Activated CD8-positive, alpha-beta memory T cell treated with anti-CD3 and anti-CD28 coated beads for 24 hours (primary cell): ENCODE measurements at places on chromosomes 16 and 17.

DNA sequence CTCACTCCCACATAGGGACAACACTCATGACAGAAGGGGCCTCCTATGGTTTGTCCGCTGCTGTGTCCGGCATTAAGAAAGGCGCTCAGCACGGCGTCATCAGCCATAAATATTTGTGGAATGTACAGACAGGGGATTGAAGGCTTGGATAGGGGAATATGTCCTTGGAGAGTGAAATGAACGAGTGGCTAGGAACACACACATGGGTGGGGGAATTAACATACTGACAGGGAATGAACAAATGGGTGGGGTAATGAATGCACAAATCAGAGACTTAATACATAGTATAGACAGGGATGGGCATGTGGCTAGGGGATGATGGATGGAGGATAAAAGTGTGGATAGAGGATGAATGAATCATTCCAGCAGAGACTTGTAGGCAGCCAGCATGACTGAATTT lies 154.0 kb upstream of the HSBP1 start:
- DNase-seq = no peak

DNA sequence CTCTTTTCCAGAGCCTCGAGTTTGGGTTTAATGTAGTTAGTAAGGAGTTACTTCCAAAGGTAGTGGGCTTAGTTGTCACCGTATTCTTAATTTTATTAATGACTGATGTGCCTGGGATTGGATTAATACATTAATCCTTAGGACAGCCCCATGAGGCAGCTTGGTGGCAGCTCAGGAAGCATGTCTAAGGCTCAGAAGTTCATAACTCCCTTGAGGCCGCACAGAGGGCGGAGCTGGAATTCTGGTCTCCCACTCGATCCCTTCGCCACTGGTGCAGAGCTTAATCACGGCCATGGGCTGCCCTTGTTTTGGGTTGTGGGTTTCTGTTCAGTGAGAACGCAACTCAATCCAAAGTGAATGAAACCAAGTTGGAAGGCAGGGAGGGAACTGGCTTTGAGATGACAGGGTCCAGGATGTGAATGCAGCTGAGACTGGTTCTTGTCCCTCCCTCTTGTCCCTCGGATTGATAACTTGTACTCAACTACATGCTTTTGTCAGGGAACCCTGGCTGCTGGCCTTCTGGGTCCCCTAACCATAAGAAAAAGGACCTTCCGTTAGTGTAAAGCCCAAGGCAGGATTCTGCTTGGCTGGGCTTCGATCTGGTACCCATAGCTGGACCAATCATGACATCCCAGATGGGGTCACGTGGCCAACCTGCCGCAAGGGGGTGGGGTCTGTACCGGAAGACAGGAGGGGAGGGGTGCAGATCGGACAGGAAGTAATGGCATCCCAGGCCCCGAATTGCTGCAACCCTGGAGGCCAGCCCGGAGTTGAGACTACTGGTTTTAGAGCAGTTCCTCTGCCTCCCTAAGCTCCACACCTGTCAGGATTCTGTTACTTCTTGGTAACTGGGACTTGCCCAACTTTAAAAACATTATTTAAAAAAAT lies 45.4 kb downstream of the SNX20 start:
- DNase-seq = peak; percentile 63

DNA sequence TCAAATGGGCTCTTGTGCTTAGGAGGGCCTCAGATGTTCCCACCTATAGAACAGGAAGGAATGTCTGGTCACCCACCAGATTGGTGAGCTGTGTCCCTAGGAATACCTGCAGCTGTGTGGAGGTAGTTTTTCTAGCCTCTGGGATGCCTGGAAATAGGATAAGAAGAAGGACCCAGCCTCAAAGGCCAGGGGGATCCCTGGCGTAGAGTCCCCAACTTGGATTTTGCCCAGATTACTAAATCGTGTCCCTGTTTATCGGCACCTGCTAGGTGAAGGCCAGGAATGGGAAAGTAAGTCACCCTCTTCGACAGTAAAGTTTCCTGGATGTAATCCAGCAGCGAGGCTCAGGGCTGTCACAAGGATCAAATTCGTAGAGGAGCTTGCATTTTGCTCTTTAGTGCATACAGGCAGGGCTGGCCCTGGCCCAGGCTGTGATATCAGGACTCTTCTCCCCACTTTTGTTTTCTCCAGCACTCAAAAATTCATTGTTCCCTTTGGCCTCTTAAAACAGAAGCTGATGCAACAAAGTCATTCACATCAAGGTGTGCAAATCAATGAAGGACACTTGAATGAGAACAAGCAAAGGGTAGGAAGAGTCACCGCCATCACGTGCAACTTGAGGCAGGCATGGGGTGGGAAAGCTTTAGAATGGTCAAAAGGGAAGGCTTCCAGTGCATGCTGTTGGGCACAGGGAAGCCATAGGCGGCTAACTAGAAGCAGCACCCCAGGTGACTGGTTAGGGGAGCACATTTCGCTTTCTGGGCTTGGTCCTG lies 7.5 kb downstream of the SLC13A2 start:
- DNase-seq = no peak

DNA sequence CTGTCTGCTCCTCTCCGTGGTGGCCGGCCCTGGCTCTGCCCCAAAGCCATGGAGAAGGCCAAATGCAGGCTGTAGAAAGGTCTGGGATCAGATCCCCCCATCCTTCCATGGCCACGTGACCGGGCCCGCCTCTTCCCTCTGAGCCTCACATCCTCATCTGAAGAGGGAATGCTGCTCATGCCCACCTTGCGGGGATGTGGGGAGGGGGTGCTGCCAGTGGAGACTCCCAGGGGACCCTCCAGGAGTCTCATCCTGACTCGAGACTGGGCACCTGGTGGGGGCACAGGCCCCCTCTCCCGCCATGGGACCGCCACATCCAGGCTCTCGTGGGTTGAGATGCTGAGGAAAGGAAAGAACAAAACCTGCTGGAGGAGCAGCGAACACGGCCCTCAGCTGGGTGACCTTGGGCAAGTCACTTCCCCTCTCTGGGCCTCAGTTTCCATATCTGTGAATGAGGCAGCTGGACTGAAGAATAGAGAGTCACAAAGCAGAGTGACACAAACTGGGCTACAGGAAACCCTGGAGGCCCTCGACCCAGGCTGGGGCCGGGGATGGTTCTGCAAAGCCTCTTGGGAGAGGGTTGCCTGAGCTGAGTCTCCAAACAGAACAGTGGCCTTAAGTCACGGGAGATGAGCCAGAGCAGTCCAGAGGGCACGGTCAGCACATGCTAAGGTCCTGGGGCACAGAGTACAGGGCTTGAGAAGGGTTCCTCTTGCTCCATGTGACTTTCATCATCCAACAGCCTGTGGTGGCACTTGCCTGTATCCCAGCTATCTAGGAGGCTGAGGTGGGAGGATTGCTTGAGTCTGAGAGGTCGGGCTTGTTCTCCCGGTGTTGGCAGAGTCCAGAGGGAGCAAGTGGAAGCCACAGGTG lies 30.1 kb downstream of the SOCS1 start:
- DNase-seq = no peak

DNA sequence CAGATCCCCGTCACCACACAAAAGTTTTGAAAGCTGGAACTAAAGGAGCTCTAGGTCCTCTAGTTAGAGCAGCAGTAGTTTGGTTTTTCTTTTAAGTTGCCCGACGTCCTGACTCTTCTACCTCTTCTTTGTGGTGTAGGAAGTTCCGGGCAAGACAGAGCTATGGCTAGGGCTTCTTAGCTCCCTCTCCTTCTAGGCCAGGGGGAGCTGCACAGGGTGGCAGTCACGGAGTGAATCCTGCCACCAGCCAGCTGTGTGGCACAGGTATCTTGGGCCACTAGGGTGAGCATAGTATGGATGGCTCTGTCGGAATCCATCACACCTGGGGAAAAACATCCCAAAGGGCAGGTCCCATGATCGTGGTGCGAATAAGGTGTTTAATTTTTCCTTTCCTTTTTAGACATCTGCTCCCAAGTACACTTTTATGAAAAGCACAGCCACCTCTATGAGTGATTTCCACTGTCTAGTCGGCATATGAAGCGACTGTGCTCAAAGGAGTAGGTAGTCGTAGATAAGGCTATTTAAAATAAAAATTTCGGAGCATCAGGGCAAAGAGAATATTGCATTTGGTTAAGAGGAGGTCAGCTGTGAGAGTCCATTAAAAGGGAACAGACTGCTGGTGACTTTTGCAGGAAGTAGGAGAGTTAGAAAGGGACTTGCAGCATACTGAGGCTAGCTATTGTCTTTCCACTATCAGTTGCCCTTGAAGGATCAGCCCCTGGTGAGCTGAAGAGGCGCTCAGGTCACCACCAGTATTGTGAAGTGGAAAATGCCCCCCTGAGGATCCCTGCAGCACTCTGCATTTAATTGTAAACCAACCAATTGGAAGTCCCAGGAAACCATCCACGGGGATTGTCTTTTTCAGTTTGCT lies 2.1 kb downstream of the PRKCA start:
- no peak for DNase-seq

GRCh38 chr16:54940279-54940604 lies 9.6 kb downstream of the IRX5 start:
- no peak for DNase-seq

DNA sequence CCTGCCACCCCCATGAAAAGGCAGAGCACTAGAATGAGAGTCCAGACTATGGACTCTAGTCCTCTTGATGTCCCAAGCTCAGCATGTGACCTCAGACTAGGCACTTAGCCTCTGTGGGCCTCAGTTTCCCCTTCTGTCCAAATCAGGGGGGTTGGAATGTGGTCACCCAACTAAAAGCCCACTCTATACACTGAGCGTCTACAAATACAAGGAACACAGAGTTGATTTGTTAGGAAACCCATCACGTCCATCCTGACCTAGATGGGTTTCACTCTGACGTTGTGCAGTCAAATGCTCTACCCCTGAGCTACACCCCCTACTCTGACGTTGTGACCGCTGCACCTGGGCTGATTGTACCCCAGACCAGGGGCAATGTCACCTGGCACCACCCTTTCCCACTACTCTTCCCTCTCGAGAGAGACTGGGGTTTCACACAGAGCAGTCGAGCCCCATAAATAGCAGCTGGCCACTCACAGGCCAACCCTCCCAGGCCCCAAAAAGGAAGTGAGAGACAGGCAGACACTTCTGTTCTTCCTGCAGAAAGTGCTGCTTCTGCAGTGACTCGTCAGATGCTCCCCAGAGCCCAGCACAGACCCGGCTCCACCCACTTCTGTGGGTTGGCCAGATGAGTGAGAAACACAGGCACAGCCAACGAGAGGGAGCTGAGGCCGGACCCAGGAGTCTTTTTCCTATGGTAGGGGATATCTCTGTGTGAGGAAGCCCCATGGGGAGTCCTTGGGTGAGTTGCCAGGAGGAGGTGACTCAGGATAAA lies 16.1 kb upstream of the TNFRSF13B start:
- DNase-seq = peak; percentile 78

DNA sequence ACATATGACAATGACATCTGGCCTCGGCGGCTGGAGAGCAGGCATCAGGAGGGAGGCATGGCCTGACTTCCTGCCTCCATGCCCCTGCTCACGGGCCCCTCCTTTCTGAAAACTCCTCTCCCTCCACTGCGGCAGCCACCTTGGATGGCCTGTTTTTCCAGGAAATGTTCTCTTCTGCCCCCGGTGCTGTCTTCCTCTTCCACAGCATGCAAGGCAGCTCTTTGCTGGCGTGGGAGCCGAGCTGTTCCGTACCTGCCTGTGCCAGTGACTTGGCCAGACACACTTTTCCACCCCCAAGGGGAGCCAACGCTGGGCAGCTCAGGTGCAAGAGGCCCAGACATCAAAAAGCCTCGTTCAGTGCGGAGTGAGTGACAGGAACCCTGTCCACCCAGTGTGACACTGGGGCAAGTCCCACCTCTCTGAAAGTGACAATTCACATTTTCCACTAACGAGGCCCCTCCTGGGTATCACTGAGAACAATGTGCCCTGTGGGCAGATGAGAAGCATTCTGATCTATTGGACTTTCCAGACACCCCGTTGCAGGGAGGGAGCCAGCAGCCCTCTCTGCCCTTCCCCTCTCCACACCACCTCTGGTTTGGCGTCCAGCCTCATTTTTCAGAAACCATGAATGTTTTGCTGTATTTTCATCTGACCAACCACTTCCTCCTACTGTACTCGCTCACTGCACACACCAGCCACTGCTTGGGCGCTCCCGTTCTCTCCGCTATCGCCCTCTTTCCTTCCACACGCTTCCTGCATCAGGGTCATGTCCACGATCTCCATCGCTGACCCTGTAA lies 31.2 kb downstream of the NSMCE1 start:
- peak; percentile 92 for DNase-seq

- DNase-seq = peak; percentile 72
Measured at GRCh38 chr16:566475-567372, at the start of gene NHLRC4. Gene NHLRC4, plus strand, starts transcription at chr16:567005. Its CDS starts 1,043 bp downstream, at chr16:568048.

- DNase-seq = no peak
Measured at GRCh38 chr16:53998024-53998810, 288.4 kb downstream of the IRX3 start.

DNA sequence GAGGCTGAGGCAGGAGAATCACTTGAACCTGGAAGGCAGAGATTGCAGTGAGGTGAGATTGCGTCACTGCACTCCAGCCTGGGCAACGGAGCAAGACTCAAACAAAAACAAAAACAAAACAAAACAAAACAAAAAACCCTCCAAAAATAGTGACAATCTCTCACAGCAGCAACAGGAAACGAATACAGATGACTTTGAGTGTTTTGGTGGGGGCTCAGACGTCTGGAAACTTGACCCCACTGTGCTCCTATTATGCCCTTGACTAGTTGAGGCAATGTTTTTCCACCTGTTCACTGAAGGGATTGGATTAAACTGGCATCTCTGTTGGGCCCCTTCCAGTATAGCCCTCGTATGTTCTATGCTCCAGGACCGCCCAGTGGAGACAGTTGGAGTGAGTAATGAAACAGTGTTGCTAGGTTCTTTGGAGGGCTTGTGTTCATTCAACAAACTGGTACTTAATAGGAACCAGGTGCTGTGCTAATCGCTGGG lies 167.0 kb downstream of the UTP18 start:
- DNase-seq = no peak

DNA sequence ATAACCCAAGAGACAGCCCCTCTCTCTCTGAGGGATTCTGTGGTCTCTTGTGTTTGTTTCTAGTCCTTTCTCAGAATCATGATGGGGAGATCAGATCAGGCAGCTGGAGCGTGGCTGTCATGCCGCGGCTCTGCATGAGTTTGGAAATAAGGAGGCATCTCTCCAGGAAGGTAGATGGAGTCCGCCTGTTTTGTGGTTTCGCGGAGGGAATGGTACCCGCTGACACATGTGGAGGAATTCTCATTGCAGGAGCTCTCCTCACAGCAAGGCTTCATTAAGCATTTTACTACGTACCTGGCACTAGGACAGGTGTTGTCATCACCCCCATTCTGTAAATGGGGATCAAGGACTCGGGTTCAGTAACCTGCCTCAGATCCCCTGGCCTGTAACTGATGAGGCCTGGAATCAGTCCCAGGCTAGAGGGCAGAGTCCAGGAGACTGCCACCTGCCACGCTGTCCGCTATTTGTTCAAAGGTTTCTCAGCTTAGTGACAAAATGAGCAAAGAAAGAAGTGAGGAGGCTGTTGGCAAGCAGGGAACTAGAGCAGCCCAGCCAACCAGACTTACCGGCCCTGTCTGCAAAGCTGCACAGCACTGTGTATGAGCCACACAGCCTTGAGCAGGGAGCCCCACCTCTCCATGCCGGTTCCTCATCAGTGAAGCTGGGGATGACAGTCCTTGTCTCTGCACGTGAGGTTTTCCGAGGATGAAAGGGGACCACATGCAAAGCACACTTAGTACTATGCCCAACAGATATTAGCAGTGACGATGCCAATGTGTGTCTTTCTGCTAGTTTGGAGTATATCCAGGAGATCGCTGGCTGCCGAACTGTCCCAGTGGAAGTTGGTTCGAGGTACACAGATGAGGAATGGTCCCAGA lies 11.0 kb downstream of the KDM8 start:
- no peak for DNase-seq
